ENCODE measurements at places on chromosomes 6 and 20. TPM values are rescaled to one million over a fixed set of nuclear protein-coding genes. Genes with fewer than 3 reads are reported as not detected.

Gene EBF4
- 23.1 TPM for total RNA-seq

Gene HEY2
- total RNA-seq: 0.98 TPM

Gene XKR7
- not detected for total RNA-seq

DNA sequence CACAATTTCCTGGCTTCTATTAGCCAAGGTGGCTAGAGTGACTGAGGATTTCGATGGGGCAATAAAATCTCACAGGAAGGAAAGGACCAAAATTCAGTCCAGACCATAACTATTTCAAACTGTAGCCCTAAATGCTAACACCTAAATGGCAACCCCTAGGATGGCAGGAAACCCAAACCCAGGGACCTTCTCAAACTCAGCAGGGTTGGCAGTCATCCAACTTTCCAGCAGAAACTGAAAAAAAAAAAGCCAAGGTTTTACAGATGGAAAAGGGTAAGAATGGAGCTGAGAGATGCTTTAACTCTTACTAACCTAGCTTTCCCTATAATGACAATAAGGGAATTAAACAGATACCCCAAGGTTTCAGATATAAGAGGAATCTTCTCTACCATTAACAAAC, 10.5 kb downstream of the IBTK start:
- no peak overlapping the region for H3K27ac ChIP-seq
- no peak for DNase-seq
- no peaks in the 10 kb centered on the region for H3K27me3 ChIP-seq
- H3K36me3 ChIP-seq: no peaks in the 10 kb centered on the region
- H3K4me3 ChIP-seq: no peak overlapping the region

- peak; percentile 83 for DNase-seq
- H3K4me1 ChIP-seq: peaks cover 18% of the 10 kb centered on the region
- no peaks in the 10 kb centered on the region for H3K27me3 ChIP-seq
- H3K4me3 ChIP-seq: no peak overlapping the region
- no peaks in the 10 kb centered on the region for H3K36me3 ChIP-seq
Observed at GRCh38 chr6:52725143-52725534, 38.1 kb downstream of the GSTA2 start.

DNA sequence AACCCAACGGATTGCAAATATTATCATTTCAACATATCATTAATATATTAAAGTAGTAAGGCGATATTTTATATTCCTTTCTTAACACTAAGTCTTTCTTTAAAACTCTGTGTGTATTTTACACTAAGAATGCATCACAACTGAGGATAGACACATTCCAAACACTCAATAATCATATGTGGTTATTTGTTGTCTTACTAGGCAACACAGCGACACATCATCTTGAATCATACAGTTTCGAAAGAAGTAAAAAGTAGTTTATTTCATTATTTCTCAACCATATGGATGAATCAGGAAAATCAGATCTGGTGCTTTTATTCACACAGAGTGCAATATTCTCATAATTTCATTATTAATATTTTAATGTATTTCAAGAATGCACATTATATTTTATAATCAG, 662.4 kb downstream of the EPHA7 start:
- DNase-seq: no peak
- no peak overlapping the region for H3K27ac ChIP-seq
- no peak overlapping the region for H3K4me3 ChIP-seq
- no peaks in the 10 kb centered on the region for H3K27me3 ChIP-seq
- H3K36me3 ChIP-seq: no peaks in the 10 kb centered on the region

All from vagina (tissue), 2 donors.